ENCODE measurements at places on chromosomes 1 and 21.

DNA sequence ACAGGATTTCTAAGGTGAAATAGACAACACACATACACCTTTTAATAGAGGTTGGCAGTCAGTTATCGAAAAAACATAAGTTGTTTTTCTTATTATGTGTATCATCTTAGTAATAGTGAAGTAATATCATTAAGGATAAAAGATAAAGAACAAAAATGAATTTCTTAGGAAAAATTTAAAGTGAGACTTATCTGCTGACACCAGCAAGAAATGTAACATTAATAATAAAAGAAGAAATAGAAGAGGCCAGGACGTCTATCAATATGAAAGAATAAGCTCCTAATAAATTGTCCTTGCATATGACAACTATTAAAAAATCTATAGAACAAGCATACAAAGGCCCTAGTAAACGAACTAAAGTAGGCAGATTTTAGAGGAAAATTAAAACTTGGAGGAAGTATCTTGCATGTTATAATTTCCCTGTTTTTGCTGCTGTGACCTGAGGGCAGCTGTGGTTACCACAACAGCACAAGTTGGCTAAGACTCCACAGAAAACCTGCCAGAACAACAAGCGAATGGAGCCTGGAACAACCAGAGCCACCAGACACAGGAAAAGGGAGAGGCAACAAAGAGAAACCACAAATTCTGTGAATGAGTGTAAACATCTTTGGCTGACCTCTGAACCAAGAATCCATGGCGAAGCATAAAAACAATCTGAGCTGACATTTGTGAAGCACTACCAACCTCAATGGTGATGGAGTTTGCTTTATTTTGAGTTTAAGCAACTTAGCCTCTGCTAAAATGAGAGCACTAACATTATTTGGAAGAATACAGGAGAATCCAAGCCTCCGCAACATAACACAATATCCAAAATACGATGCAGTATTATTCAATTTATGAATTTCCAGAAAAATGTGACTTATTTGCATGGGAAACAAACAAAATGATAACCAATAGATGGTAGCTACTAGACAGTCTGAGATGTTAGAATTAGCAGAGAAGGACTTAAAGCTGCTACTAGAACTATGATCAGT, 207.5 kb downstream of the KCNT2 start:
- no peak for DNase-seq

DNA sequence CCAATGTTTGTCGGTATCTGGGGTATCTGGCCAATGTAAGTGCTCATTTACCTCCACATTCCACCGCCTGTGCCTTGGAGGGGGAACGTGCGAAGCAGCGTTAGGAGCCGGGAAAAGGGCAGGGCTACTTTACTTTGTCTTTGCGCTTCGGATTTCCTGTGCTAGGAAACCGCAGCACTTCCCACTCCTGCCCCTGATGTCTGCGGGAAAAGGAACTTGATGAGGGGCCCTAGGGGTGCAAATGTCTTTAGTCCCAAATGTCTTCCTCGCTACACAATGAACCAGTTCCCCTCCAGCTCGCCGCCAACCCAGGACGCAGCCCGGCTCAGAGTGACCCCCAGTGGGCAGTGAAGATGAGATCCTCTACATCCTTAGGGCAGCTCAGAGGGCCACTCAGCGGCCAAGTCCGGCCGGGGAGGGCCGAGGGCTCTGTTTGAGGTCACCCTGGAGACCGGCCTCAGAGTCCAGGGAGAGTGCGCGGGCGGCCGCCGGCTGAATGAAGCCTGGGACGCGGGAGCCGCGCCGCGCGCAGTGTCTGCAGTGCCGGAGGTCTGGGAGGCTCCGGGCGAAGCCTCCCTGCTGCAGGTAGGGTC, at the start of gene DYNLT5:
Gene DYNLT5, plus strand, starts transcription at position 460 of the 593 bp plus-strand sequence. CDS start 2,200 bp downstream, outside the sequence.
- no peak for DNase-seq

- no peak for DNase-seq
These were observed 65.1 kb upstream of the TTC34 start for GRCh38 chr1:2866422-2867086.

GRCh38 chr1:7427605-7428300, 343.3 kb upstream of the VAMP3 start:
- no peak for DNase-seq

DNA sequence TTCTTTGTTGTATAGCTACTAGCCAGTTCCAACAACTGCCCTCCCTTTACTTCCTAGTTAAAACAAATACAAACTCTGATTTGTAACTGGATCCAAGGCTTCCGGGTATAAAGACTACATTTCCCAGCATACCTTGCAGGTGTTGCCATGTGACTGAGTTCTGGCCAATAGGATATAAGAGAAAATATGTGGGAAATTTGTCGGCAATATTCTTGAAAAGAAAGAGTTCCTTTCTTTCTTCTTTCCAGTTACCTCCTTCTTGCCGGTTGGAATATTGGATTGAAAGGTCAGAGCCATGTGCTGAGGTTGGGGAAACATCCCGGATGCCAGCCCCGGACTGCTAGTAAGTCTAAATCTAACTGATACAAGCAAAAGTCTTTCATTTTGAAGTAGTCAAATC, 23.0 kb upstream of the ZBTB40 start:
- no peak for DNase-seq

- DNase-seq = no peak
These were observed 72.2 kb downstream of the SPATA17 start for GRCh38 chr1:217703326-217703725.

GRCh38 chr1:178039891-178040290, 54.0 kb upstream of the RASAL2 start:
- DNase-seq = no peak

DNA sequence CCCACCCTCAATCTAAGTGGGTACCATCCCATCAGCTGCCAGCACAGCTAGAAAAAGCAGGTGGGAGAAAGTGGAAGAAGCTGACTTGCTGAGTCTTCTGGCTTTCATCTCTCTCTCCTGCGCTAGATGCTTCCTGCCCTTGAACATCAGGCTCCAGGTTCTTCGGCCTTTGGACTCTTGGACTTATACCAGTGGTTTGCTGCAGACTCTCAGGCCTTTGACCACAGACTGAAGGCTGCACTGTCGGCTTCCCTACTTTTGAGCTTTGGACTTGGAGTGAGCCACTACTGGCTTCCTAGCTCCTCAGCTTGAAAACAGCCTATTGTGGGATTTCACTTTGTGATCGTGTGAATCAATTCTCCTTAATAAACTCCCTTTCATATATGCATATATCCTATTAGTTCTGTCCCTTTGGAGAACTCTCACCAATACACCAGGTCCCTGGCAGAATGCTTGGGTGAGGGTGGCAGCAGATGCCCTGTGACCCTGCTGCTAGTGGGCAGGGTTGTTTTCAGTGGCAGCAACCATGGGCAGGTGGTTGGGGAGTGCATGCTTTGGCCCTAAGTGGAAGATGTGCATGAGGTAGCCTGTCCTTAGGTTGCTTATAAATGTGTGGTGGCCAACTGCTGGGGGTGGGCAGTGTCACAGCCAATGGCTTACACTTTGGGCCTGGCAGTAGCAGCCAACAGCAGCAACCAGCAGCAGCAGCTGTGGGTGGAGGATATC, 10.8 kb upstream of the ADAM30 start:
- no peak for DNase-seq

DNA sequence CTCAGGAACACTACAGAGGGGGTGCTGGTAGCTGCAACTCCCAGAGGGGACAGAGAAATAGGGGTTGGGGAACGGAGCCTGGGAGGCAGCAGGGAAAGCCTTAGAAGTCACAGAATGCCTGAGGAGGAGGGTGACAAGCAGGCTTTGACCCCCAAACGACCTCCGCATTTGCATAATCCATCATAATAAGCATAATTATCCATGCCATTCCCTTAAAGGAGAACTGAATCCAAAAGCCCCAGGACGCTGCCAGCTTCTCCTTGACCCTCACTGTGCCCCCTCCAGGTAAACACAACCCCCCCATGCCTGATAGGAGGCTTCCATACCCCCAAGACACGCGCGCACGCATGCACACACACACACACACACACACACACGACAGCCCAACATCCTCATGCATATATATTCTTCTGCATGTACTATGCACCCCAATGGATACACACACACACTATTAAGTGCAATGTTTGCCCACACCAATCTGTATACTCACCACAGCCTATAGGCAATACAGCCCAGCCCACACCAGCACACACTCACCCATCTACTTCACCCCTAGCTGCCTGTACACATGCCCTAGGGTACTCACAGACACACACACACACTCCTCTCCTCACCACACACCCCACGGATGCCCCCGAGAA, 27.8 kb downstream of the SDC3 start:
- no peak for DNase-seq

DNA sequence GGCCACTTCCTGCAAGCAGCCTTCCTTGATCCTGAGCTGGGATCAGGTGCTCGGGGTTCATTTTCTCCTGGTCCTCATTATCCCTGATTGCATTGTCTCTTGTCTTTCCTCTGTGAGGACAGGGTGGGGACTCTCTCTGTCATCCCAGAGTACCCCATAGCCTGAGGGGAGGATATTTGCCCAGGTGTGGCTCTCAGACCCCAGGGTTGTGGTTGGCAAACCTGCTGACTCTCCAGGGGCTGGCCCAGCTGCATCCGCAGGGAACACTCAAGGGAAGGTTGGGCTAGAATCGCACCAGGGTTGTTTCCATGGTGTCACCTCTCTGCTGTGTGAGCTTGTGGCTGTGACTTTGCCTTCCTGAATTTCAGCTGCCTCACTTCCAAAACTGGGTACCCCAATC, 276.8 kb upstream of the C1orf174 start:
- DNase-seq = no peak

DNA sequence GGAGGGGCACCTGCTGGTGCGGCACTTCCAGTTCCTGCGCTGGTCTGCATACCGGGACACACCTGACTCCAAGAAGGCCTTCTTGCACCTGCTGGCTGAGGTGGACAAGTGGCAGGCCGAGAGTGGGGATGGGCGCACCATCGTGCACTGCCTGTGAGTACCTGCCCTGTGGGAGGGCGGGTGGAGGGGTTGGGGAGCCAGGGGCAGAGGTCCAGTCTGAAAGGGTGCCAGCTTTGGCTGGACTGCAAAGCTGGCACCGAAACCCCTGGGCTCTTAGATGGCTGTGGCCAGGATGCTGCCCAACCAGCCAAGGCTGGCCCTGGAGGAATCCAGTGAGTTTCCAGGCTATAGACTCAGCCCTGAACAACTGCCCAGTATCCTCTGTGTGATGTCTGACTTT, 87.3 kb downstream of the PTPRU start:
- no peak for DNase-seq

DNA sequence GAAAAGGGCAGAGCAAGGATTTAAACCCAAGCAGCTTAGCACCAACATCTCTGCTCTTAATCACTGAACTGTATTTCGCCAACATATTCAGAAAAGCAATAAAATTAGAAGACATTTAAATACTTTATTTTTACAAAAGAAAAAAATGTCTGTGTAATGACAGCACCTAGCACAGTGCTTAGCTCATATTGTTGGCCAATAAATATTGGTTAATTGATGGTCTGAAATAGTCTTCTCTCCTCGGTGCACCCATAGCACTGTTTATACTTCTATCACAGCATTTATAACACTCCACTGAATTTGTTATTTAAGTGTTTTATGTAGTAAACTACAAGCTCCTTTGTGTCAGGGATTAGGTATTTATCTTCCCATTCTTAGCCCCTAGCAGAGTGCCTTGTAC, 70.9 kb upstream of the PLPPR4 start:
- no peak for DNase-seq

GRCh38 chr1:18541046-18541795, 60.5 kb downstream of the KLHDC7A start:
- DNase-seq = no peak

DNA sequence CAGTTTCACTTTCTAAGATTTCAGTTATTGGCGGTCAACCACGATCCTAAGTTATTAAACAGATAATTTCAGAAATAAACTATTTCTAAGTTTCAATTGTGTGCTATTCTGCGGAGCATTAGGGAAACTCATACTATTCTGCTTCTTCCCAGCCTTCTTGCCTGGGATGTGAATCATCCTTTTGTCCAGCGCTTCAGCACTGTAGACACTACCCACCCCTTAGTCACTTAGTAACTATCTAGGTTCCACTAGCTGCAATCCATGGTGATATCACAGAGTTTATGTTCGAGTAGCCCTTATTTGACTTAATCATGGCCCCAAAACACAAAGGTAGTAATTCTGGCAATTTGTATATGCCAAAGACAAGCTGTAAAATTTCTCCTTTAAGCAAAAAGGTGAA, 279.9 kb upstream of the ADAMTS5 start:
- DNase-seq = no peak

DNA sequence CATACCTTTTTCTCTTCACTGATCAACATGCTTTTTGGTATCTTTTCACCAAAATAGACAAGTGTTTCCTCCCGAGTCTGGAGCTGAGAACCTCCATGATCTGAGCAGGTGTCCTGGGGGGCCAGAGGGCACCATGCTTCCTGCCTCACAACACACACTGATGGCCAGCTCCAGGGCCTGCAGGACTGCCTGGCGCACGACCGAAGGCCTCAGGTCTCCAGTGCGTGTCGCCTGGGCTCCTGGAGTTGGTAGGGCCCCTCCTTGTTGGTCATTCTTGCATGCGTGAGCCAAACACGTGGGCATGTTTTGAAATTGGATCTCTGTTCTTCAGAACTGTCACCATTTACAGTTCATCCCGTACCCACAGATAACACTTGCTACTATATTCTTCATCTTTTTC, 64.4 kb downstream of the SLC37A1 start:
- DNase-seq = no peak
